CD4-positive, alpha-beta T cell treated with Interleukin-17A for 1 hour (primary cell): ENCODE measurements at places on chromosomes 4 and X.

- no peak for DNase-seq
Measured at GRCh38 chrX:130280901-130281300, 12.2 kb upstream of the ZNF280C start.

- DNase-seq = no peak
Measured at GRCh38 chr4:176566769-176567168, 226.0 kb downstream of the VEGFC start.

- DNase-seq = no peak
Measured at GRCh38 chr4:81826335-81826734, 354.6 kb upstream of the RASGEF1B start.

DNA sequence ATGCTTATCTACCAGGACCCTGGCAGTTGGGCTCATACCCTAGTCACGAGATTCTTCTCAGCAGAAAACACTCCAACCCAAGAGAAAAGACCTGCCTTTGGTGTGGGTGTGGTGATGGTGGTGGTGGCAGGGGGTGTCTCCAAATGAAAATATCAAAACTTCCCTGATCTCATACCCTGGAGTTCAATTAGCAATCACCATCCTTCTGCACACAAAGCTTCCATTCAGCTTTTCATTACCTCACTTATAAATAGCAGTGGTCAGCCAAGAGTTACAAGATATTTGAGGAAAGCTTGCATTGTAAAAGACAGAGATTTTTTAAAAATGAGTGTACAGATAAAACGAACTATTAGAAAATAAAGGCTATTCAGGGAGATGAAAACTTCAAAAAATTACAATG is 580.8 kb upstream of the MAGEB2 start:
- no peak for DNase-seq

DNA sequence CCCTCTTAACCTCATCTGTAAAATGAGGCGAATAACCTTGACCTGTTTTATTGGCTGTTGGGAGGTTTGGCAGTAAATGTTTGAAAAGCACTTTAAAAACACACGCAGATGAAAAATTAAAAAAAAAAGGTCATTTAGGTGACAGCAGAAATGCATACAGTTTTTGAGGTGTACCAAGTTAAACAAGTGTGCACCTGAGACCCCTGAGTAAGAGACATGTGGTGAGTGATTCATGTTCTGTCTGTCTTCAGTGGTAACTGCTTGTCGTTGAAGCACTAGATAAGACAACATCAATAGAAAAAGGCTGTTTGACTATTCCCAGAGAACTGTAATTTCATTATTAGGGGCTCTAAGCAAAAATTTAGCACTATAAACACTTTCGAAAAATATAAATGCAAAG is 608.4 kb upstream of the PITX2 start:
- DNase-seq = no peak

- peak; percentile 7 for DNase-seq
Measured at GRCh38 chr4:183507925-183508696, 3.3 kb downstream of the ING2 start.

- no peak for DNase-seq
Measured at GRCh38 chrX:53186351-53186750, 38.7 kb downstream of the KDM5C start.

- DNase-seq = peak; percentile 21
Measured at GRCh38 chrX:39613997-39614679, 483.6 kb downstream of the BCOR start.

GRCh38 chr4:52212702-52213101 is 161.6 kb downstream of the SPATA18 start:
- DNase-seq = no peak

- no peak for DNase-seq
Measured at GRCh38 chr4:173413036-173413435, 14.1 kb upstream of the SCRG1 start.

DNA sequence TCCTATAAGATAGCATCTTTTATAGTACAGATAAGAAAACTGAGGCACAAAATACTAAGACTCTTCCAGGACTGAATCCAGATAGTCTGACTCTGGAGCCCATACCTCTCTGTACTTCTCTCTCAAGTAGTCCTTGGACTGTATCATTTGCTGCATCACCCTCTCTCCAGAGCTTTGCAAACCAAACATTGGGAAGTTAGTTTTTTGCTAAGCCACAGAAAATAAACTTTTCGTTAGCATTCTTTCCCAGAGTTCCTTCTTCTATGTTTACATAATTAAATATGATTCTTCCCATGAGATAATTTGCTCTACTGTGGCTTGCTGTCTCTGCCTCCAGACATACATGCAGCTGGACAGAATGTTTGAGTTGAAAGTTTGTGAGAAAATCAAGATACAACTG is 22.0 kb downstream of the PPEF2 start:
- DNase-seq = no peak

DNA sequence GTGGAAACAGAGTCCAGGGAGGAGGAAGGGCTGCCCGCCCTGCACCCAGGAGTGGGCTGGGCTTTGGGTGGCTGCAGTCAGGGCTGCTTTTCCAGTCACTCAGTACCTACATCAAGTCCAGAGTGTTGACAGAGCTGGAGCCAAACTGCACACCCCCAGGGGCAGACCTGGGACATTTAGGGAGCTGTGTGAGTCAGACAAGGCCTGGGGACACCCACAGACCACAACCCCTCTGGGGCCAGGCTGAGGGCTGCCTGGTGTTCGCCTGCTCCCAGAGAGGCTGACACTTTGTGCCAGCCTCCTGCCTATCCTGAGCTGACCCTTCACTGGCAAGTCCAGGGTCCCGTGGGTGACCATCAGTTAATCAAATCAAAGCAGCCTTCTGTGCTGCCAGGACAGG is 240.0 kb downstream of the BCOR start:
- DNase-seq = peak; percentile 5

GRCh38 chrX:8345473-8345872 is 119.2 kb upstream of the VCX3B start:
- DNase-seq = no peak

GRCh38 chr4:77619408-77619807 is 13.8 kb downstream of the CXCL13 start:
- no peak for DNase-seq

DNA sequence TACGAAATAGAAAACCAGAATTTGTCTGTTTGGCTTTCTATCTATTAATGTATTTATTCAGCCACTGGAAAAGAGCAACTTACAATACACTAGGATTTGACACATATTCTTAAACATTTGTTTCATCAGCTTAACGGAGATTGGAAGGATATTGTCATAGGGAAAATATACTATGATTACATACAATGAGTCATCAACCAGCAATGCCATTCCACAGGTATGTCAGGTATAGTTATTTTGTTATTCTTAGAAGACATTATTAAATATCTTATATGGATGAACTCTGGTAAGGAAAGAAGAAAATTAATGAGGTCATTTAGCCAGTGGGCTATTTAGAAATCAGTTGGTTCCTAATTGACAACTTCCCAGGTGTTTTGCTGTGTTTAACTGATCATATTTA is 926.6 kb downstream of the STIM2 start:
- DNase-seq = no peak

- DNase-seq = no peak
Measured at GRCh38 chrX:17550011-17550410, 175.0 kb downstream of the NHS start.

- no peak for DNase-seq
Measured at GRCh38 chr4:138222046-138222445, 20.1 kb downstream of the SLC7A11 start.

DNA sequence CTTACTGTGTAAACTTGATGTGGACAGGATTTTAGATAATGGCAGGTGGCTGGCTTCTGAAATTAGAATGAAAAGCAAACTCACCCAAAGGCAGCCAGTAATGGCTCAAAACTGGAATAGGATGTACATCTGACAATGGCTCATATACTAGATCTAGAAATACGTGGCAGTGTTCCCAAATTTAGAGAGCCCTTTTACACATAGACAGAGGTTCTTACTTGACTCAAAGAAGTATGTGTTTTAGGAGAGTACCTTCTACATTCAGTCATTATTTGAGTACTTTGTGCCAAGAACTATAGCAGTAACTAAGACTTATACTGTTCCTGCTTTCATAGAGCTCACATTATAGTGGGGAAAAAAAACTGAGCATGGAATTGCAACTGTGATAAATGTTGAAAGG is 48.0 kb downstream of the UBE2K start:
- DNase-seq = no peak

GRCh38 chr4:126328914-126329313 is 1014.2 kb downstream of the FAT4 start:
- no peak for DNase-seq

- DNase-seq = no peak
Measured at GRCh38 chr4:84159762-84160161, 339.3 kb downstream of the NKX6-1 start.

DNA sequence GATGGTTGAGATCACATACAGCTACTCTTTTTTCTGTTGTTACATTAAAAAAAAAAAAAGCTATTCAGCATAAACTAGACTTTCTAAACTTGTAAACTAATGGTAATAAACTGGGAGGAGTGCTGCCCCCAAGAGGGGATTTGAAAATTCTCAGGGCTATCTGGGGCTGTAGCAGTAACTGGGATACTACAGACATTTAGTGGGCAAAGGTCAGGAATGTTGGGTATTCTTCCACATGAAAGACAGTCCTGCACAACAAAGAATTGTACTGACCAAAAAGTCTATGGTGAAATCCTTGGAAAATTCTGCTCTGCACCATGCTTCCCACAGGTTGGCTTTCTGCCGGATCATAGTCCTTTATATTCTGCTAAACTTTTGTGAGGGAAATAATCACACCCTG is 232.6 kb upstream of the BOD1L1 start:
- no peak for DNase-seq

DNA sequence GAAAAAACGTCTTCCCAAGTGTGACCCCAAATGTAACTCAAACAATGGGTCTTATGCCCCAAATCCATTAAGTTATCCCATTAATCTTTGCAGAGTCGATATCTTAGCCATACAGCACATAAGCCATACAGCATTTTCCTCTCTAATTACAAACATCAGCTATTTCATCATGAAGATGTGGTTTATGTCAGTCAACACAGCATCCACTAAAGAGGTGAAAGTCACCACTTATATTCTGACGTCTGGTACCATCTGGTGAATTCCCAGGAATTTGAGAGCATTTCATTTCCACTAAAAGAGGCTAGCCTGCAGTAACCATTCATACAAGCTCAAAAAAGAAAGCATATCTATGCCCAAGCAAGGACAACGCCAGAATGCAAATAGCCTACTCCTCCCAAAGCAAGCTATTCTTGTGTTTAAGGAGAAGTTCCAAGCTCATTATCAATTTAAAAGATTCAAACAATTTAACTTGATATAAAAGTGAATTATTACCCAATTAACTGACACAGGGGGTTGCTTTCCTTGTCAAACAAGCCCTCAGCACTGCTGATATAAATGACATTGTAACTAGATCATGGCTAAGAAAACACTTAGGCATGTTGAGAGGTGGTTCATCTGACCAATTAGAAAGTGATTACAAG is 203.3 kb downstream of the ANTXR2 start:
- DNase-seq = no peak

- no peak for DNase-seq
Measured at GRCh38 chrX:15913146-15913545, 58.5 kb upstream of the AP1S2 start.

GRCh38 chr4:103318327-103318726 is 120.2 kb upstream of the CENPE start:
- DNase-seq = no peak

DNA sequence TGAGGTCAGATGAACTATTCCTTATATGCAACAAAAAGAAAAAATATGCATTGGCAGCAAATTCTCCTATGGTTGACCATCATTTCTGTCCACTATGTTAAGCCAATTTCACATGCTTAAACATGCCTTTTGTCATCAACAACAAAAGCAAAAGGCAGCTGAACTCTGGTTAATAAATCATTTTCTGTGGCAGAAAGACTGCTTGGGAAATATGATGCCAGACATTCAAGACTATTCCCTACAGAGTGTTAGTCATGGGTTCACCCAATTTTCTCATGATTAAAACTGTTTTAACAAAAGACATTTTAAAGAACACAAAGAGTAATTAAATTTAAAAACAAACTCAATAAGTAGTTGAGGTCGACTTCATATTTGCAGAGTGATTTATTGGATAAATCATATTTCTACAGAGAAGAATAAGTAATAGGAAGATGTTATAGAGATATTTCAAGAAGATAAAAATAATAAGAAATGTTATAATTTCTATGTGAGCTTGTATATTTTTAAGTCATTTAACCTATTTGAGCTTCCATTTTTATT is 890.6 kb downstream of the STPG2 start:
- no peak for DNase-seq
